ENCODE measurements at places on chromosomes 1 and 21.

- DNase-seq, result no peak
Observed at GRCh38 chr1:31771891-31772668, 7.9 kb upstream of the ADGRB2 start.

GRCh38 chr21:36889401-36889800, 77.1 kb downstream of the HLCS start:
- DNase-seq, result no peak

GRCh38 chr1:167881069-167881468, 32.9 kb downstream of the ADCY10 start:
- no peak for DNase-seq

DNA sequence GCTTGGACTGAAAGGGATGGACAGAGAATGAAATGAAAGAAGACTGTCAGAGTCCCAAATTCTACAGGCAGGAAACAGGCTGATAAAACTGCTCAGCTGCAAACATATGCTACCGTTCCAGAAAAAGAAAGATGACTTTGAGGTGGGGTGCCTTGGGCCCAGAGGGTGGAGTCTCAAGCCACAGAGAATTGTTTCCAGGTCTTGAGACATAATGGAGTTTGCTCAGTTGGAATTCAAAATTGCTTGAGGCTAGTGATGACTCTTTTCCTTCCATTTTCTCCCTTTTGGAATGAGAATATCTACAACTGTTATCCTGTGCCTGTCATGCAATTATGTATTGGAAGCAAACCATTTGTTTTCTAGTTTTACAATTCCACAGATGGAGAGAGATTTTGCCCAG, 23.6 kb upstream of the PSEN2 start:
- no peak for DNase-seq

DNA sequence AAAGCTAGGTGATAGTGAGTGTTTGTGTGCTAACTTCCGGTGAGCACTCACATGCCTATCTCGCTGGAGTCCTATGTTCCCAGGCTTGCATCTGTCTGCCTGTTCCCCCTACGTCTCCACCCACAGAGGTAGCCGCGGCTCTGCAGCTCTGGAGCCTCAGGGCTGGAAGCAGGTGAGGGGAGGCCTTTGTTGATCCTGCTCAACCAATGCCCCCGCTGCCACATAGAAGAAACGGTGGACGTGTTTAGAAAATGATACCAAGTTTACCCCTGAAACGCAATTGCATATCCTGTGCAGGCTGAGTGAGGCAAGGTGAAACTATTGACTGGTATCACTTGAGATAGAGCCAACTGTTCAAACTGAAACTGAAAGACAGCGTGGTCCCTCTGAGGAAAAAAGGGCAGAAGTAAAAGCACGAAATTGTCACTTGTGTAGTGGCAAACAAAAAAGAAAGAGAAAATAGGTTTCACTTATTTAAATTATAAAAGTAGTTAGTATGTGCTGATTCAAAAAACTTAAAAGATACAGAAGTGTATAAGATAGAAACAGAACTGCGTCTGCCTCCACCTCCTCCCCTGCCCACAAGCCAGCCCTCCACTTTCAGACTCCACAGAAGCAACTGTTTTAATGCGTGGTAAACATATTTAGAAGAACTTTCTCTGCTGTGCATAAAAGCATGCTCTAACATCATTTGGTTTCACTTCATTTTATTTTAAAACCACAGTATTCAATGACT, 38.6 kb upstream of the ETS2 start:
- DNase-seq, result no peak

DNA sequence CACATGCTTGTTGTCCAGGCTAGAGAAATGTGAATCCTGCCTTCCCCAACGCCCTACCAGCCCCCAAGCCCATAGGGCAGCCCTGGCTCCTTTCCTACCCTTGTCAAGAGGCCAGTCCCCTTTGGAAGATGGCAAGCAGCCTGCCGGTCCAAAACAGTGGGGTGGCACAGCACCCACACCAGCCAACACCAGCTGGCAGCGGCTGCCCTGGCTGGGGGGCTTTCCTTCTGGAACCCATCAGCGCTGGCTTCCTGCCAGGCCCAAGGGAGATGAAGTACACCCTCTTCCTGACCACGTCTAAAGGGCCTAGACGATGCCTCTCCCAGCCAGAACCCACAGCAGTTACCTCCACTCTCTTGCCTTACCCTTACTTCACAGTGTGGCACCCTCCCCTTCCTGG, 24.2 kb downstream of the KCNN3 start:
- no peak for DNase-seq

- no peak for DNase-seq
Observed at GRCh38 chr1:25356848-25357247, 18.7 kb downstream of the TMEM50A start.

- no peak for DNase-seq
Observed at GRCh38 chr1:179047636-179047997, 21.9 kb downstream of the FAM20B start.

DNA sequence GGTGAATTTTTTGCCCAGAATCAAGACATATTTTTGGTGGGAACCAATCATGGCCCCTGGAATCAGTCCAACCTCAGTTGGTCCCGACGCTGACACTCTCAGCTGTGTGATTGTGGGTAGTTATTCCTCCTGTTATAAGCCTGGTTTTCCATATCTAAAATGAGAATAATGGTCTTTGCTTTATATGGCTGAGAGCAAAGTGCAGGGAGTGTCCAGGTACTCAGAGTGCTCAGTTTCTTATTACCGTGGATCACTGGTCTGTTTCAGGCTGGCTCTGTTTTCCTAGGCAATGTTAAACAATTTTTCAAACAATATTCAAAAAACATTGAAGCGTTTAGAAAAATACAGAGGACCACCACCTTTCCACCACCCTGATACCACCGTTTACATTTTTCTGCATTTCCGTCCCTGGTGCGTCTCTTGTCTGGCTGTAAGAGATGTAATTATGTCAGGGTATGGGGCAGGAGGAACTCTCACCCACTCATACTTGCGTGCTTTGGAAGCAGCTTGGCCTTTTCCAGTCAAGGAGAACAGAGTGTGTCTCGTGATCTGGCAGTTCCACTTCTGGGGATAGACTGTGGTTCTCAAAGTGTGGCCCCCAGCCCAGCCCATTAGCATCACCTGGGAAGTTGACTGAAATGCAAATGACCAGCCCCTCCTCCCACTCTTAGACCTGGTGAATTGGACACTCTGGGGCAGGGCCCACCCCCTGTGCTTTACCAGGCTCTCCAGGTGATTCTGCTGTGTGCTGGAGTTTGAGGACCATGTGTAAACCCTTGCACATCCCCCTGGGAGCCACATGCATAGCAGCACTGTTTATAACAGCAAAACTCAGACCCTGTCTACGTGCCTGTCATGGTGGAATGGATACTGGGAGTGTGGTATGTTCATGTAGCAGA, 6.8 kb downstream of the MX1 start:
- DNase-seq, result no peak

DNA sequence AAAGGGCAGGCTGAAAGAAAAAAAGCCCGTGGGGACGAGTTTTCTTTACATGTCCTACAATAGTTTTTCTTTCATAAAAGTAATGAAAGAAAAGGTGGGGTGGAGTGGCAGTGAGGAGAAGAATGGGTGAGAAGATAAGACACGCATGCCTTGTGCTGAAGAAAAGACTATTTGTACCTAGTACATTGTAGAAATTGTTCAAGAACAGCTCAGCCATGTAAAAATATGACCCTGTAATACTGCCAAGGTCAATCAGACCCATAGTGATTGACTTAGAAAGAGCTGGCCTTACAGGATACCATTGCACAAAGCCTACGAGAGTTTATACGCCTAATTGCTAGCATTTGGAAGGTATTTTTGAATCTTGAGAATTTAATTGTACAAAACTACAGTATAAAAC, 126.0 kb upstream of the NRIP1 start:
- no peak for DNase-seq

DNA sequence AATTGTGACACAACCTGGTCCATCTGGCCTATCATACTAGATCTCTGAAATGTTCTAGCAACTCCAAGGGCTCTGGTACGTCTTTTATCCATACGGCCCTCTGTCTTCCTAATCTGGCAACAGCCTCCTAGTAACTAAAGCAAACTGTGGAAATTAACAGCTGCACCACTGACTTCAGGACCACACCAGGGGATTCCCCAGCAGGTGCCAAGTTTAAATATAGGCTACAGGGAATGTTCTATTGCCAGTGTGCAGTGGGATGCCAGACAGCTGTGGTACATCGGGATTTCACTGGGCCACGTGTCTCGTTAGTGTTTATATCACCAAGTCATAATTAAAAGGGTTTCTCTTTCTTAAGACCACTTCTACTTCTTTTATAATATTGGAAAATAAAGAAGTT, 94.3 kb downstream of the RGS2 start:
- no peak for DNase-seq

DNA sequence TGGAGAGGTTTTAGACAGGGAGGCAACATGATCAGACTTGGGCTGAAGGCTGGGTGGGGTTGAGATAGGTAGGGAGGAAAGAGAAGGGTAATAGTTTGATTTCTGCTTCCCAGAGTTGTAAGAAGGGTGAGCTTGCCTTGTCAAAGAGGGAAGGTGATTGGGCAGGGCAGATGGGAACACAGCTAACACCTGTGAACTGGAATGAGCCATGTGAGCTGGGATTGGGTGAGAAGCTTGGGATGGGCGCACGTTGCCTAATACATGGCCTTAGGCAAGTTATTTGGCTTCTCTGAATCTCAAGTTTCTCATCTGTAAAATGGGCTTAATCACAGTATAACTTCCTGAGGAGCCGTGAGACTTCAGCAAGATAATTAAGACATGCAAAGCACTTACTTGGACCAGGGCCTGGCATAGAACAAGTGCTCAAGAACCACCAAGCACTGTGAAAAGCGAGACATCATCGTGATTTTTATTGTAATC, 33.8 kb upstream of the ID3 start:
- no peak for DNase-seq

DNA sequence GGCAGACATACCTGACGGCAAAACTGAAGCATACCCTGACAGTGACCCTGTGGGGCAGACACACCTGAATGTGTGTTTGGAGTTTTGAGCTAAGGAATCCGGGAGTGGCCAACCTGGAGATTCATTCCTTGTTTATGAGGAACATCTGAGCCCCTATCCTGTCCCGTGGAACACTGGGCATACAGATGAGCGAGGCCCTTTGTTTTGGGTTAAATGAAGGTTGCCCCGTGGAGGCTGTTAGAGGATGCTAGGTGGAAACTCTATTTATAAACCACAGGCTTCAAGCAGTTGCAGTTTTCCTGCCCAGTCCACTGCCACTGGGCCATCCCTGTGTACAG, 18.1 kb downstream of the GALNT2 start:
- DNase-seq, result no peak

GRCh38 chr1:74162333-74162732, 35.6 kb downstream of the LRRIQ3 start:
- DNase-seq, result no peak

DNA sequence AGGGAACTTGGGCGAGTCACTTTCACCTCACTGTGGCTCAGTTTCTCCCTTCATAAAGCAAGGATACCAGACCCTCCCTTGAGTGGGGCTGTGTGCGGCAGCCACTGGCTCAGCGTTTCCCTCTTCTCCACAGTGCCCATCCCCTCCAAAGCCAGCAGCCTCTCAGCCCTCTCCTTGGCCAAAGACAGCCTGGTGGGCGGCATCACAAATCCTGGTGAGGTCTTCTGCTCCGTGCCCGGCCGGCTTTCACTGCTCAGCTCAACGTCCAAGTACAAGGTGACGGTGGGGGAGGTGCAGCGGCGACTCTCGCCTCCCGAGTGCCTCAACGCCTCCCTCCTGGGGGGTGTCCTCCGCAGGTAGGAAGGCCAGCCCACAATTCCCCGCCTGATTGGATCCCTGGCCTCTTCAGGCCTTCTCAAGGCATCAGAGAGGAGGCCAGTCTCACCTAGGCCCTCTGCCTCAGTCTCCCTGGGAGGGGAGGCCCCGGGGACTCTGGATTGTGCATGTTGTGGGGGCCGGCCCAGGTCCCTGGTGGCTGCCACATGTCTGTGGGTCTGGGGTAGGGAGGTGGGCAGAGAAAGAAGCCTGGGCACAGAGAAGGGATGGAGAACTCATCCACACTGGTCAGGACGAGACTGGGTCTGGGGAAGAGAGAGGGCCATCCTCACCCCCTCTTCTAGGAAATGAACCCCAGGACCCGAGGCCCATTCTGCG, 15.2 kb downstream of the TFAP2E start:
- no peak for DNase-seq

DNA sequence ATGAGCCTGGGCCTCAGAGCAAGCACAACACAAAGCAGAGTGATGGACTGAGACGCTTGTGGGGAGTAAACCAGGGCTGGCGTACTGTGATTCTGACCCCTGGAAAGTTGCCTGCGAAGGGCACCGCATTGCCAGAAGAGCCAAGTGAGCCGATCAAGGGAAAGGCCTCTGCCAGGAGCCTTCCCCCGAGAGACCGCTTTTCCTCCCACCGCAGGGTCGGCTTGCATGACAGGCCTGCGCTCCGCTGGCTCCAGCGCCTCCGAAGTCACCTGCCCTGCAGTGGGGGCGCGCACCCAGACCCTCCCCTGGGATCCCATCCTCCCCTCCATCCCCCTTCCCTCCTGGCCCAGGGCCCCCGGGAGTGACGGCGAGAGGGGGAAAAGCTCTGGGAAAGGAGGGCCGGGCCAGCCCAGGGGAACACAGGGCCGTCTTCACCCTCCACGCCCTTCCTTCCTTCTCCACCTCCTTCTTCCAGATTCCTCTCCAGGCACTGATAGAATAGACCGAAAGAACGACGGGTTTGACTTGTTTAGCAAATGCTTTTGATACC, 165.0 kb downstream of the TRIM33 start:
- no peak for DNase-seq

GRCh38 chr1:174217787-174218574, 58.7 kb downstream of the RABGAP1L start:
- peak; percentile 6 for DNase-seq

DNA sequence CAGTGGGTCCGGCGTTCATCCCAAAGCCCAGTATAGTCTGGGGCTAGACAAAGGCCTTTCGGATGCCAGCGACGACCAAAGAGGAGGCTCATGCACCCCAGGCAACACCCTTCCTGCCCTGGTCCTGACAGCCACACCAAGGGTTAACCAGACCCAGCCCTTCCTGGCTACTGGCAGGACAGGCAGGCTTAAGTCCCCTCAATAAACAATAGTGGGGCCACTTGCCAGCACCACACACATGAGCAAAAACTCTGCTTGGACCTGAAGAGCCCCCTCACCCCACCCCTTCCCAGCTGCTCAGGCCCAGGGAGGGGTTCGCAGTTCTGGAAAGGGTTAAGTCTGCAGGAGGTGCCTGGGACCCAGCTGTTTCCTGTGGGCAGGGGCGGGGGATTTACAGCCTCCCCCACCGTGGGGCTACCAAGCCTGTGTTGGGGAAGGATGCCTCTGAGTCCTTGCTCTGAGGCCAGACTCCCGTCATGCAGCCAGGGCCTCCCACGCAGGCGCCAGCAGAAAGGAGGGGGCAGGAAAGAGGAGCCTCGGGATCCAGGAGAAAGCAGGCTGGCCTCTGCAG, 18.2 kb downstream of the PHLDA3 start:
- DNase-seq, result no peak

DNA sequence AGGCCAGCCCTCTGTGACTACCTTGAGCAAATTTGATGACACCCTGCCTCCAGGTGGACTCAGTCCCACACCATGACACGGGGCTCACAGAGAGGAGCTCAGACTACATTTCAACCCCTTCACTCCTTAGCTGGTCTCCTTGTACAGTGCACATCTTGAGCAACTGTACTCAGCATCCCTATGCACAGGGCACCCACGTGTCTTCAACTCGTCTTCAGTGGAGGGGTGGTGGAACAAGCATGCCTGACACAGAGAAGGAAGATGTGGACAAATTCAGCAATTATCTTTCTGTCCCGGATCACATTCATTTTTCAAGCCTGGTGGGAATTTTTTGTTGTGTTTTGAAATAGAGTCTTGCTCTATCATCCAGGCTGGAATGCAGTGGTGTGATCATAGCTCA, 213.7 kb downstream of the KAZN start:
- DNase-seq, result no peak

Measured in fibroblast of skin of left biceps (primary cell).